ENCODE measurements at places on chromosomes 4 and X.

DNA sequence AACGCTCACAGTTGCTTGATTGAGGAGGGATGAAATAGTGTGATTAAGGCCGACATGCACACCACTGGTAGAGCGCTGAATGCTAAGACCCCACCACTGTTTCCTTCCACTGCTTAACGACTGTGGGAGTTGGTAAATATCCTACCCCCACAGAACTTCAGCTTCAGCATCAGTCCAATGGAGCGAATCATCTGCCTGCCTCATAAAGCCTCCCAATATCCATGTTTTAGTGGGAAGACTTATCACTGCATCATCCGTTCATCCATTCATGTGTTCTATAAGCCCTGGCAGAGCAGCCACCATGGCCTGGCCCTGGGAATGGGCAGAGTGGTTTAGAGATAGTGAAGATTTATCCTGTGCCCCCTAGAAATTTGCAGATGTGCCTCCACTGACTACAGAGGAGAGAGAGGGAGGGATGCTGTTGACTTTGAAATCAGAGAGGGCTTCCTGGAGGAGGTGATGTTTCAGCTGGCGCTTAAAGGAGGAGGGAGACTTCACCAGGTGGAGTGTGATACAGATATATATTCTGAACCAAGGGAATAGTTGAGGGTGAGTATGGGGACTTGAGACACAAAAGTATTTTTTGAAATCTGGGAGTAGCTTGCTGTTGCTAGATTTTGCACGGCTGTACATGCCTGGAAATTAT, 71.9 kb upstream of the STX18 start:
- no peak for DNase-seq

GRCh38 chr4:6619466-6620255, 20.8 kb upstream of the MRFAP1 start:
- no peak for DNase-seq

DNA sequence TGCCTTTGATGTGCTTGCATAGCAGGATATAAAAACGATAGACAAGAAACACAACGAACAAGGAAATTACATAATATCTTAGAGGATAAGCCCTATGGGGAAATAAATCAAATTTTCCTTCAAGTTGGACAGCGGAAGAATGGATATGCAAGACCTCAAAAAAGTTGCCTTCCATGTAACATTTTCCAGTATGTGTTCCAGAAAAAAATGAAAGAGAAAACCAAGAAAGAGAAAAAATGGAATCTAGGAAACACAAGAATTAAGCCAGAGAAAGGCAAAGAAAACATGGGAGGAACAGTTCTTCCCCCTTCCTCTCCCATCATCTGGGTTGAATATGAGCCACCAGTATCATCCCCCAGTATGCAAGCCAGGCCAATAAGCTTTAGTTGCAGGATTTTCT, 34.6 kb upstream of the MID1 start:
- DNase-seq, result no peak

GRCh38 chrX:71828086-71828485, 64.9 kb downstream of the CXorf49B start:
- DNase-seq, result no peak

DNA sequence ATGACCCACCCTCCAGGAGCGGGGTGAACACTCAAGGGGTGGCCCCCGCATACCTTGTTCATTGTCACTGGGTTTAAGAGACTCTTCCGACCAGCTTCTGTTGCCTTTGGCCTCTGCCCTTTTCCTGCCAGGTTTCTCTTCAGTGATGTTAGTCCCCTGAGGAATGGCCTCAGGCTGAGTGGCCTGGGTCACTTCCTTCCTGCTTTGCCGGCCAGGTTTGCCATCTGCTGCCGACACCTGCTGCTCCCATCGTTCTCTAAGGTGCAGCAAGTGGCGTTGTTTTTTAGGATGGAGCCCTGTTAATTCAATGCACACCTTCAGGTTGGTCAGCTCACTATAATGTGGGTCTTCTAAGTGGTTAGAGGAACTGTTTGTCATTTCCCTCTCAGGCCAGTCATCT, 34.2 kb downstream of the BCOR start:
- DNase-seq, result no peak

DNA sequence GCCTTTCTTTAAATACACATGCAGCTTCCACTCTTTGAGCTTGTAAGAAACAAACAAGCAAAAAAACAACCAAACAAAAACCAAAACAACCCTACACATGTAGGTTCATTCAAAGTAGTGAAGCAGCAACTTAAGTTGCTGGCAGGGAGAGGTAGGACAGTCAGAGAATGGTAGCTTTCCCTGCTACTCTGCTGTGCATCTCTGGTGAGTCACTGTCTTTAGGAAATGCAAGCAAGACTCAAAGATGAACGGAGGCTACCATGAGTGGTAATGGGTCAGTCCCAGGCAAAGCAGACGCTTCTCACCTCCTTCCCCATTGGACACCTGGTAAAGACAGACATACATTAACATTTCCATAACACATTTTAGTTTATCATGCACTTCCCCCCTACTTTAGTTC, 43.2 kb downstream of the PGRMC2 start:
- no peak for DNase-seq

- DNase-seq, result no peak
These were observed 182.2 kb upstream of the STK26 start for GRCh38 chrX:131840799-131841495.

DNA sequence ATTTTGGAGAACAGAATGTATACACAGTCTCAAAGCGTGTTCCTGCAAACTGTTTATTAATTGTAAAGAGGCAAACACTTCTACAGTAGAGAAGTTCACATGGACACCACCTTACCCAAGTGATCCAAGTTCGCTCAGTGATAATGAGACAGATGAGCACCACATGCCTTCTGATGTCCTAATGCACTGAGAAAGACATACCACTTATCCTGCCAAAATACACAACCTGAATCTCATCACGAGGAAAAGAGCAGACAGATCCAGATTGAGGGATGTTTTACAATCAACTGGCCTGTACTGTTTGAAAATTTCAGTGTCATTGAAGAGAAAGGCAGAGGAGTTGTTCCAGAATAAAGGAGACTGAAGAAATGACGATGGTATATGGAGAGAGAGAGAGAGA, 12.4 kb downstream of the PPEF1 start:
- no peak for DNase-seq

DNA sequence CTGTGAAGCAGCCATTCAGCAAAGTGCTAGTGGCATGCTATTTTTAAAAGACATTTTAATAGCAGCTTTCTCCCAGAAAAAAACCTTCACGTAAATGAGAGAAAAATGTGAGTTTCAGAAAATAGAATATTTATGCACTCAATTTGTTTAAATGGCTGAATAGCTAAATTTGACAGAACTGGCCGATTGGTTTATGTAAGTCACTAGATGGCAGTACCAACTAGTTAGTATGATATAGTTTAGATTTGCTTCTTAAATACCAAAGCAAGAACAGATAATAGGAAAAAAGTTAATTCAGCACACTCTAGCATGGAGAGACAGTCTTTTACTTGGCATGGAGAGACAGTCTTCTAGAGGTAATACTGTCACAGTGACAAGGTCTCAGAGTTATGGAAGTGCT, 250.1 kb downstream of the SNCA start:
- peak; percentile 30 for DNase-seq

DNA sequence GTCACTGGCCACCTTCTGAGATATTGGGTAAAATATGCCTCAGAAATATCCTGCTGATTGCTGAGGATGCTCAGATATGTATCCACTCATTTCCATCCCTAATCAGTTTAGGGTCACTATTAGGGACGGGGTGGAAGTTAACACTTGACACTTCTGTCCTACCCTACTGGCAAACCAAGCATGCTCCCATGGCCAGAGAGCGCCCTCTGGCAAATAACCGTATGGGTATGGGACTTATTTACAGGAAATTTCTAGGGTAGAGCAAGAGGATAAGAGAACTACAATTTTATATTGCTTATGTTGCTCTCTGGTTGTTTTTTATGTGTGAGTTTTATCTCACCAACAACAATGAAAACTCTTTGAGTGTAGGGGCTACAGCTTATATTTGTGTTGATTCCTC, 86.8 kb upstream of the TSPAN7 start:
- no peak for DNase-seq

- DNase-seq, result no peak
These were observed 52.2 kb upstream of the HGFAC start for GRCh38 chr4:3389233-3390215.

DNA sequence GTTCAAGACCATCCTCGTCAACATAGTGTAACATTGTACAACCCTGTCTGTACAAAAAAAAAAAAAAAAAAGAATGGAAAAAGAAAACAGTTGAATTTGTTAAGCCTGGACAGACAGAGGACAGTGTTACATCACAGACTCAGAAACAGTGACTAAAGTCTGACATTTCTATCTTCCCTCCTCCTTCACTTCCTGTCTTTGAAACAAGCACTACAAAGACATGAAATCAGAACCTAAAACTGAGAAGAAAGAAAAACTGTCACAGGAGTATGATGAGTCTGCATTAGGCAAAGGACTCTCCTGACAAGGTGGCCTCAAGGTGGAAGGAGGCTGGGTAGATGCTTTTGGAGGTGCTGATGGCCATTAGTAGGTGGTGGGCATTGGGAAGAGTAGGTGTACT, 126.7 kb downstream of the RBM47 start:
- no peak for DNase-seq

DNA sequence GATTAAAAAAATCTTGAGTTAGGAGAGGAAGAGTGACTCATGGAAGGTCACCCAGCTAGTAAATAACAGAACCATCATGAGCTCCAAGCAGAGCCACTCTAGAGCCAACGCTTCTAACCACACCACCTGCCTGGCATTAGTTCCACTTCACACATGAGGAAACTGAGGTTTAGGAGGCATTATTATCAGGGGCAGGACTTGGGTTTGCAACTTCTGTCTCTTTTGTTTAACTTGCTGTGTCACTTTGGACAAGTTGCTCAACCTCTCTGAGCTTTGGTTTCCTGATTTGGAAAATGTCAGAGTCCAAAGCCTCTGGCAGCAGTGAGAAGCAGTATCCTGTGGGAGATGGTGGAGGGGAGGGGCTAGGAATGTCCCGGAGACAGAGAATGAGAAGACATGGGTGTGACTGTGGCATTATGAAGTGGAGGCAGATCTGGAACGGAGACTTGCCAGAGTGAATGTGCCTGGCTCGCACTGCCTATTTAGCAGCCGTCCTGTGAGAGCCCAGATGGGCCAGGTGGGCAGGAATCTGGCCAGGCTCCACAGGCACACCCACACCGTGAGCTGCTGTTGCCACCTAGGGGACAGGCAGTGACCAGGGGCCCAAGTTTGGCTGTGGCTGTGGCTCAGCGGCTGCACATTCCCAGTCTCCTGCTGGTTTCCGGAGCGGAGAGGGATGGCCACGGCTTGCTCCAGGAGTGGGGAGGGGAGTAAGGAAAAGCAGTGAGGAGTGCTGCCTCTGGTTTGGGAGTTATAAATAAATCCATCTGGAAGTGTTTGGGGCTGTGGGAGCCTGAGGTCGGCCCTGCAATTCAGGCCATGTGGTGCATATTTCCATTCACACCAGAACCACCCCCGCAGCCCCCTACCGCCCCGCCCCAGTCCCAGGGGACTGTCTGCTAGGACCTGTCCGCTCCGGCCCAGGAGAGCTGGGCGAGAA, 93.4 kb downstream of the NHSL2 start:
- peak; percentile 53 for DNase-seq

- no peak for DNase-seq
These were observed 32.0 kb upstream of the FGF16 start for GRCh38 chrX:77415161-77415560.

DNA sequence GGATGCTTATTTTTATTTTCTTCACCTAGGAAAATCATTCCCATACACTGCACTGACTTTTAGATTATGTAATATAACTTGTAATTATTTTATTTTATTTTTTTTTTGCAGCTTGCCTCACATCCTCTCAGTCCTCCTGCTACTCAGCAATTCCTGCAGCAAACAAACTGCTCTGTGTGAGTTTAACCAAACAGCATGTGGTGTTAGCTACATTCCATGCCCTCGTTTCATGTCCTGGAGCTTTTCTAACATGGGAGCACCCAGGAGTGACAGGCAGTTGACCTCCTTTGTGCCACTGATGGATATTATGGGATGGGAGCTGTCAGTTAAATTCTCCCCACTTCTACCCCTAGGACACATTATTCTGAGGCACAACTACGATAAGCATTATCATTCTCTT, 24.8 kb downstream of the CXCL1 start:
- no peak for DNase-seq

DNA sequence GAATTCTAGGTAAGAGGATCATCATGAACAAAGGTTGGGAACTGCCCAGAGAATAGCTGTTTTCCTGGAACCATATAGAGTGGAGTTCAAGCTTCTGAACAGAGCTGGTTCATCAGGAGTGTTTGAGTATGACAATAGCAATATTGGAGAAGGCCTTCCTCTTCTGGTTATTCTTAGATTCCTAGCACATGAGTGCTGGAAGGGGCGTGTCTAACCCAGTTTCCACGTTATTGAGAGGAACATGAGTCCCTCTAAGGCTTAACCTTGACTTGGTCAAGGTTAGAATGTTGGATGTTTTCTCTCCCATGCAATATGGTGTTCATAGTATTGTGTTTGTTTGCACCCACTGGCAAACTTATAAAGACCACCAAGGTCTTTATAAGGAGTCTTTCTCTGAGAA, 101.3 kb downstream of the TSPAN7 start:
- DNase-seq, result no peak

GRCh38 chr4:151223465-151223864, 53.5 kb upstream of the PRSS48 start:
- no peak for DNase-seq

DNA sequence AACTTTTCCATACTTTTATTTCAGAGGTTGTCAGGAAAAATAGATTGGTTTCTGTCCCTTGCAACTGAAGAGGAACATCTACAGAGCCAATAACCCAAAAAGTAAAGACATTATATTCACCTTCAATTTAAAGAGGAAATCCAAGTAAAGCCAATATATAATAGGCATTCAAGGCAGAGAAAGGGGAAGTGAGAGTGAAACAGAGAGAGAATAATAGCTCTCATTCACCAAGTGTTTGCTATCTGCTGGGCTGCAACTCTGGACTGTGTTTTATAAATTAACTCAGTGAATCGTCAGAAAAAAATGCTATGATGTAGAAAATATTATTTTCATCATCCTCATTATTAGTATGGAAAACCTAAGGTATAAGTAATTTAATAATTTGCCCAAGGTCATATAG, 448.5 kb downstream of the TRAM1L1 start:
- no peak for DNase-seq

- DNase-seq, result no peak
These were observed 18.8 kb upstream of the CHRNA9 start for GRCh38 chr4:40316333-40316781.

- no peak for DNase-seq
These were observed 568.5 kb downstream of the IQCM start for GRCh38 chr4:149247164-149247563.

GRCh38 chr4:53365121-53365485, 758 bp downstream of the SCFD2 start:
- peak; percentile 8 for DNase-seq

GRCh38 chrX:106950381-106950780, 30.2 kb downstream of the CLDN2 start:
- no peak for DNase-seq

GRCh38 chr4:61204353-61205060, 4.4 kb downstream of the ADGRL3 start:
- DNase-seq, result peak; percentile 54

- DNase-seq, result no peak
These were observed 89.4 kb upstream of the MYOZ2 start for GRCh38 chr4:119046263-119046662.
